ENCODE measurements at places on chromosomes 2 and 18.
A peak's percentile ranks its signal among the peaks of the same experiment; 100 is the strongest.

DNA sequence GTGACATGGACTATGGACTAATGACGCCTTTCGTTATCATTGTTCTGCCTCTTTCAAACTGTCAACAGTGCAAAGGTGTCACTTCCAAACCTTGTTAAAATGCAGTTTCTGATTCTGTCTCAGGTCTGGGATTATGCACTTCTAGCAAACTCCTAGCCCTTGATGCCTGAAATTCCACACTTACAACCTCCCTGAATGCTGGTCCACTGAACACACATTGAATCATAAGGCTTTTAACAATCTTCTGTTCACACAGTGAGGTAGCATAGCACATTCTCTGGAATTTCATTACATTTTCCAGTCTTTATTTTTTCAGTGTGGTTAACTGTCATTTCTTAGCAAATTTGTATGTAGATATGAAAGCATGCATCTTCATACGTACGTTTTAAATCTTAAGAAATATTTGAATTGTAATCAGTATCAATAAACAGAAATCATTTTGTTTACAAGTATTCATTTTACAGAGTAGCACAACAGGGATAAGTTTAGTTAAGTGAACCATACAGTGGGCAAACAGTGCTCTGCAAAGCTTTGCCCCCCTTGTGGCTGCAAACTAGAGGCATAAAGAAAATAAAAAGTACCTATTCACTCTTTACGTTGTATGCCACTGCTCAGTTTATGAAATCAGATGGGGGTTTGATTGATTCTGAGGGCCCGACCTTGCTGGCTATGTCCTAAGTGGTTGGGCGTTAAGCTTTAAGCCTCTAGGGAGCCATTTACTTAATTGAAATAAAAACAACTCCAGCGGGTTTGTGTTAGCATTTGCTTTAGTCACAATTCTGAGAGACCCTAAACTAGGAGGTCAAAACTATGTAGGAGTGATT is 250.8 kb downstream of the LRRTM1 start:
- DNase-seq, result no peak

DNA sequence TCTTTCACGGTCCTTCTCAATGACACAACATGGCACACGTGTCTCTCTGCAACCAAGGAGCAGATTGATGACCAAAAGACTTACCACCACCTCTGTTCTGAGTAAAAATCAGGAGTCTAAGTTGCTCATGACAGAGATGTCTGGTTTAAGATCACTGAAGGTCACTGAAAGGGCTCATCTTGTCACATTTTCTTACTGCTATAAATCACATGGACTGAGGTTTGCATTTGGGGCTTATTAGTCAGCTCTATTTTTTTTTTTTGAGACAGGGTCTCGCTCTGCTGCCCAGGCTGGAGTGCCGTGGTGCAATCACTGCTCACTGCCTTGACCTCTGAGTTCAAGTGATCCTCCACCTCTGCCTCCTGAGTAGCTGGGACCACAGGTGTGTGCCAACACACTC is 19.4 kb downstream of the CFLAR start:
- DNase-seq, result peak; percentile 64

DNA sequence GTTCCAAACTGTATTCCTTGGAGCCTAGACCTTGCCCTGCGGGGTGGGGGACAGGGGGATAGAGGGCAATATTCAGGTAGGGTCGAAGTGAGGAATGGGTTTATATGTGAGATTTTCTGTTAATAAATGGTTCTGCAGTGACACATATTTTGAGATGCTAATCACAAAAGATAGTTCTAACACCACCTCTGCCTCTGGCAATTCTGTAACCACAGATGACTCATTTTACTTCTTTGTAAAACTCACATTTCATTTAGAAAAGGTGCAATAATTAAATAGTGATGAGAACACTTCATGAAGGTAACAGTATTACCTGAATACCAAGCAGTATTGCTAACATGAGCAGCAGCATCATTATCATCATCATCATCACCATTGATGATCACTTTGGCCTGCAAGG is 306.6 kb downstream of the SUCLG1 start:
- DNase-seq, result no peak

DNA sequence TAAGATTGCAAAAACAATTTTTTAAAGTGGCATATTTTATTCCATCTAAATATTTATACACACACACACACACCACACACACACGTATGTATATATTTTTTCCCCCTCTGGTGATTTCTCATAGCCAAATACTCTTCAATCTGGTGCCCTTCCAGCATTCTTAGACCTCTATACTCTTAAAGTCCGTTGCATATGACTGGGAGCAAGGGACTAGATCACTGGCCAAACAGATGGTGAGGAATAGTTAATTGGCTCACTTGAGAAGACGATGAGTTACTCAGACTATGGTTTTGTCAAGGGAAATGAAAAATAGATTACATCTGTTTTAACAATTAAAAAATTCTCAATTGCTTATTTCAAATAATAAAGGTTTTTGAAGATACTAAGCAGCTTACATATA is 512.5 kb upstream of the LRRTM4 start:
- DNase-seq, result no peak

GRCh38 chr2:62817995-62818713 is 112.6 kb downstream of the EHBP1 start:
- no peak for DNase-seq

GRCh38 chr2:239394346-239394945 is 6.4 kb downstream of the HDAC4 start:
- DNase-seq, result no peak

GRCh38 chr18:29594493-29594892 is 1417.6 kb upstream of the CDH2 start:
- peak; percentile 41 for DNase-seq

- no peak for DNase-seq
These were observed 17.3 kb downstream of the DUSP11 start for GRCh38 chr2:73762571-73762970.

- DNase-seq, result no peak
These were observed 155.6 kb upstream of the CCDC68 start for GRCh38 chr18:55114876-55115275.

DNA sequence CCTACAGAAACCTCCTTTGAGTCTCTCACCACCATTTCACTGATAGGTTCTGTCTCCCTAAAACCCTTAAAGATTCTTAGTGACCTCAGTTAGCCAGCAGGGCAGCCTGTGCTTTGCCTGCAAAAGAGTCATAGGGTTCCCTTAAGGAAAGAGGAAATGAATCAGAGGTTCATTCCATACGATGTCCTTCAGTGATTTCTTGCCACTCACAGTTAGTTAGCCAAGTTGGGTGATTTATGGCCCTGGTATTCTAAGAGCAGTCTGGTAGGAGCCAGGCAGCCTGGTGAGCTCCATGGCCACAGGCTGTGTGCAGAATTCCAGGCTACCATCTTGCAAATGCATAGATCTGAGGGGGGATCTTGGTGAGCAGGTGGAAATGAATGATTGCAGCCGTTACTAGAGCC is 18.7 kb upstream of the CCBE1 start:
- no peak for DNase-seq

DNA sequence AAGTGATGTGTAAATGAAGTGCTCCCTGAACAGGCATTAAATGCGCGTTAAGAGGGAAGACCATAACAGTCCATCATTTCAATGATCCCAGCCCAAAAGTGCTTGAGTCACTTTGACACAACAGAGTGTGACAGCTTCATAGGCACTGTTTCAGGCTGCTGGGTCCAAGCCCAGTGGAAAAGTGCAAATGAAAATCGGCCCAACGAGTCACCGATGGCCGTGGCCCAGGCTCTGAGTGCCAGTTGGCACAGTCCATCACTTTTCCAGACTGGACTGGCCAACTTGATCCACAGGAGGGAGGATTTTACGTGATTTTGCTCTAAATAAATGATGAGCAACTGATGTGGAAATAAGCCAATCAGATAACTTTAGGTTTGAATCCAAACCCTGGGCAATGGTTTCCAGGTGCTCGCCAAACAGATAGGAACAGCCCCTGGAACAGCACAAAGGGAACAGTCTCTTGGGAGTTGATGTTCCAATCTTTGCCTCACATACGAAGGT is 114.0 kb downstream of the SP3 start:
- no peak for DNase-seq

Measured in Karpas-422 (cell line).